ENCODE measurements at places on chromosomes 5 and 9.

DNA sequence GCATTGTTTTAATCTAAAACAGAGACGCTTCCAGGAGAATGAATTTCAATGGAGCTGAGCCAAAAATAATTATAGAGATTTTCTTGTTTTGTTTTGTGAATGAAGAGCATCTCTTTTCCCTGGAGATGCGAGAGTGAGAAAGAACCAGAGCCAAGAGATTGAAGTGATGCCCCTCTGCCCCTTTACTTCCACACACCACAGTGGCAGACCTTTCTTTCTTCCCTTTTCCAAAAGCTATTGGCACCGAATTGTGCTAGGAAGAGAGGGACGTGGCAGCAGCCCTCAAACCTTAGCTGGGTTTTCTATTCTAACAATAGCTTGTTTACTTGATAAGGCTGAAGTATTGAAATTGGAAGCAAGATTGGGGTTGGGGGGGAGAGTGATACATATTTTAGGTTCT lies 133.0 kb upstream of the TMEM161B start:
- DNase-seq = no peak

- DNase-seq = peak; percentile 44
These were observed 21.8 kb upstream of the CPEB4 start for GRCh38 chr5:173866243-173866857.

DNA sequence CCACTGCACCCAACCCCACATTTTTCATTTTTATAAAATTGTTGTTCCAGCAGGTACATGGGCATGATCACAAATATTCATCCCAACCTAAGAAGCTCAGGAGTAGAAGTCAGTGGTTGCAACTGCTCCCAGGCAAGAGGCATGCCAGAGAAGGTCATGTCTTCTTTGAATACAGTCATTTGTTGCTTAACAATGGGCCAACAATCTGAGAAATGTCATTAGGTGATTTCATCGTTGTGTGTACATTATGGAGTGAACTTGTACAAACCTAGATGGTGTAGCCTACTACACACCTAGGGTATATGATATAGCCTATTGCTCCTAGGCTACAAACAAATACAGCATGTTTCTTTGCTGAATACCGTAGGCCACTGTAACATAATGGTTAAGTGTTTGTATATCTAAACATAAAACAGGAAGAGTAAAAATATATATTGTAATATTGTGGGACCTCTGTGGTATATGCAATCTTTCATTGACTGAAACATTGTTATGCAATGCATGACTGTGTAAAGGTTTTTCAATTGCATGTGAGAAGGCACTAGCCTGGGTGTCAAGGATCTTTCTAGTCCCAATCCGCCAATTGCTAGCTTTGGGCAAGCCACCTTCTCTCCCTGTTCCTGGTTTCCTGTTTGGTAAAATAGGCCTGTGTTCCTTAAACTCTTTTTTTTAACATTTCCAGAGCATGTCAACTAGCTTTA lies 27.6 kb downstream of the ATP10B start:
- DNase-seq = no peak

GRCh38 chr9:7921545-7922197 lies 122.1 kb upstream of the DMAC1 start:
- DNase-seq = no peak

- no peak for DNase-seq
These were observed 106.0 kb downstream of the CAAP1 start for GRCh38 chr9:26786564-26786963.

DNA sequence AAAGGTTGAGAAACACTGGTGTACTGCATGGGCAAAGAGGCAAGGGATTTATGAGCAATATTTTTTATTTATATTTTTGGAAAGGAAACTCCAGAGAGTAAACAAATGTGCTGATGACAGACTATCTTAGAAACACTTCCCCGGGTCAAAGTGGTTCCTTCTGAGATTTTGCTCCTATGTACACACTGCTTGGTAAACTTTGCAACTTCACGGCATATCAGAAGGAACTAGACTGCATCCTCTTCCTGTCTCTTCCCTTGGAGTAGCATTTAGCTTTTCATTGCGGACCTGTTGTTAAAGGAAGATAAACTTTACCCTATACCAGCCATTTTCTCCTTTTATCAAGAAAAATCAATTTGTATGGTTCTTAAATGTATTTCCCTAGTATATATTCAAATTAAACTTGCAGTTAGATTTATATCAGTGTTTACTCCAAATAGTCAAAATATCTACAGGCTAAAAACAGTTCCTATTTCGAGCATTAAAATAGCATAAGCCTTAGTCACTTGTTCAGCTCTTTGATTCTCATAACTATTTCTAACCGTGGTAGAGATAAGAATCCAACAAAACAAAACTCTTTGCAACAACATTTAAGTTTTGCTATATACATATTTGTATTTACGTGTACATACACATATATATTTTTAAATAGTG lies 48.0 kb upstream of the LRRC19 start:
- no peak for DNase-seq

GRCh38 chr5:93017849-93018248 lies 563.2 kb downstream of the NR2F1-AS1 start:
- DNase-seq = no peak

DNA sequence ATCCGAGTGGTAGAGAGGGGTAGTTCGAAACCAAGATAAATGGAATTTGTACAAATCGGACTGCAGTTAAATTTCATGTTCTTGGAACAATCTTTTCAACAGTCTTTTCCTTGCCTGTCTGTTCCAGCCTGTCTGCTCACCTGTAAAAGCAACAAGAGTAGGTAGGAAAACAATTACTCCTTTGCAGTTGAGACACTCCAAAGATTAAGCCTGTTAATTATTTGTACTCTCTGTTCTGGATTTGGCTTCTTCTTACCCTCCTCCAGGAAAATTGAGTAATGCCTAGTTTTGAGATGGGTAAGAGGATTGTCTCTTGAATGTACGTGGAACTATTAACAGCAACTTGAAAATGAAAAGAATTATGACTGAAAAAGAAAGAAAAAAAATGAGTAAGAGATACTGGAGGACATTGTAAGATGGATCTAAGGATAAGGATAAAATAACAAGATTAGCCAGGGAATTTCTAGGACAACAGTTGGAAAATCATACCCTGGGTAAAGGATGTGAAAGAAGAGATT lies 24.3 kb downstream of the SPAAR start:
- DNase-seq = no peak

GRCh38 chr9:92960561-92961290 lies 13.4 kb downstream of the FGD3 start:
- DNase-seq = no peak

GRCh38 chr5:69516769-69517168 lies 24.2 kb downstream of the OCLN start:
- DNase-seq = no peak

DNA sequence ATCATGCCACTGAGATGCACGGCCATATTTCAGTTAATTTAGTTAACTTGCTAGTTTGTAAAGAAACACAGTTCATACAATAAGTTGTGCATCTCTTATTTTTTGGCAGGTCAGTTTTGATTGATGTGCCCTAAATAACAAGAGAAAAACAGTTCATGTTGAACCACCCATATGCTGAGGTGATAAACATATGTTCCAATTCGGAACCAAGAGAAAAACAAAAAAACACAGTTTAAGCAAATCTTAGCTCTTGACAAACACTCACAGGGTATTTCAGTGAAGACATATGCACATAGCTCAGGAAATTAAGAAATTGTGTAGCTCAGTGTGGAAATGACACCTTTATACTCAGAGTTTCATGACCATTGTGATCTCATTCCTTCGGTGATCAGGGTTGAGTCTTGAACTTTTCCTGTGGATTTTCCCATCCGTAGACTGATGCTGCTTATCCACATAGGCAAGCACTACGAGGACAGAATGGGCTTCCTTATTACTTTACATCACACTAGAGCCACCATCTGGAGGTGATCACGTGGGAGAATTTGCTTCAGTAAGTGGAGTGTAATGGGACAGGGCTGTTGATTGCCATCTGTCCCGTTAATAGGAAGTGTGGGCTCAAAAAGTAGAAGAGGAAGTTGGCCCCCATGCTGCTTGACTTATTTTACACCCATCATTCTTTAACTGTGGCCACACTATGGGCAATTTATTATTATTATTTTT lies 773.0 kb downstream of the MTRR start:
- DNase-seq = no peak

Data from upper lobe of left lung (tissue), 6 donors.